Stimulated activated CD8-positive, alpha-beta memory T cell treated with anti-CD3 and anti-CD28 coated beads, Interleukin-4, amount 100 ng/mL, for 4 hours (primary cell): ENCODE measurements at places on chromosomes 2 and 18.

- DNase-seq = no peak
Observed at GRCh38 chr18:46660957-46661749, 4.1 kb upstream of the LOXHD1 start.

DNA sequence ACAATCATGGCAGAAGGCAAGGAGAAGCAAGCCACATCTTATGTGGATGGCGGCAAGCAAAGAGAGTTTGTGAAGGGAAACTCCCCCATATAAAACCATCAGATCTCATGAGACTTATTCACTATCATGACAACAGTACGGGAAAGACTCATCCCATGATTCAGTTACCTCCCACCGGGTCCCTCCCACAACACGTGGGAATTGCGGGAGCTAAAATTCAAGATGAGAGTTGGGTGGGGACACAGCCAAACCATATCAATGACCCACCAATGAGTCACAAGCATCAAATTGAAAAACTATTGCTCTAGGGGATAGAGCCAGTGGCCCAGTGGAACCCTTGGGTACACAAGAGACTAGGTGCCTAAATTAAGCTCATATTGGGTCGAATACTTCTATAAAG is 157.4 kb downstream of the FBXO15 start:
- no peak for DNase-seq

GRCh38 chr2:85873679-85874078 is 15.1 kb downstream of the ST3GAL5 start:
- DNase-seq = no peak

DNA sequence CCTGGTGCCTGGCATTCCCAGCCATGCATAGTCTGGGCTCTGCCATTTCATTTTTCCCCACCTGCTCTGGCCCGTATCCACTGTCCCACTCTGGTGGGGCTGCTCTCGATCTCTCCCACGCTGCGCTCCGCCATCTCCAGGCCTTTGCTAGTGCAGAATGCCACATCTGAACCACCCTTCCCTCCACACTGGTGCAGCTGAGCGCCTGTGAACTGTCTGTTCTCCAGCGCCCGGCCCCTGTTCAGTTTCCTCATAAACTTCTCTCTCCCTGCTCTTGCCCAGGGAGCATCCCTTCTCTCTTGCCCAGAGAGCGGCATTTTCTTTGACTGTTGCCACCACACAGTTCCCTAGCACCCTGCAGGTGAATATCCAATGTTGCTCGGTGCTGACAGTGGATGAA is 21.5 kb downstream of the POMC start:
- DNase-seq = no peak

DNA sequence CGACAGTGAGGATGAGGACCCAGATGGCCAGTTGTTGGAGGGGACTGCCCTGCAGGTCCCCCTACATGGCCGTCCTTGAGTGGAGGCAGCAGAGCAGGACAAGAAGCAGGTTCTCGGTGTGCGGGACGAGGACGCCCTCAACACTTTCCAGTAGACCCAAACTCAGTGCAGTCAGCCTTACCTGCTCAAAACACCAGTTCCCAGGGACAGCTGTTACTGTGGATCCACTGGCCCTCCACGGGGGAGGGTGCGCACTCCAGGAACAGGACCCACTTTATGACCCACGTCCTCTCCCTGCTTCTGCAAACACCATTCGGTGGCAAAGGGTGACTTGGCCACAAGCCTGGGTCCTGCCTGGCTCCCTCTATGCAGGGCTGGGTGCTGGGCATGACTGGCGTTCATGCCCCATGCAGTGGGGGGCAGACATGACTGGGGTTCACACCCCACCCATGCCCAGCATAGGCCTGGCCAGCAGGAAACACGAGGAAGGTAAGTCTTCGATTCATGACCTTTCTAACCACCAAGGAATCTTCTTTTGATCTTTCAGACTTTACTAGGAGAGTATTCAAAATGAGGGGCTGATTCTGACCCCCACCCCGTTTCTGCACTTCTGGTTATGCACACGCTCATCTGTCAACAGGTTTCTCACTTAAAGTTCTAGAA is 233.7 kb downstream of the HDAC4 start:
- no peak for DNase-seq

DNA sequence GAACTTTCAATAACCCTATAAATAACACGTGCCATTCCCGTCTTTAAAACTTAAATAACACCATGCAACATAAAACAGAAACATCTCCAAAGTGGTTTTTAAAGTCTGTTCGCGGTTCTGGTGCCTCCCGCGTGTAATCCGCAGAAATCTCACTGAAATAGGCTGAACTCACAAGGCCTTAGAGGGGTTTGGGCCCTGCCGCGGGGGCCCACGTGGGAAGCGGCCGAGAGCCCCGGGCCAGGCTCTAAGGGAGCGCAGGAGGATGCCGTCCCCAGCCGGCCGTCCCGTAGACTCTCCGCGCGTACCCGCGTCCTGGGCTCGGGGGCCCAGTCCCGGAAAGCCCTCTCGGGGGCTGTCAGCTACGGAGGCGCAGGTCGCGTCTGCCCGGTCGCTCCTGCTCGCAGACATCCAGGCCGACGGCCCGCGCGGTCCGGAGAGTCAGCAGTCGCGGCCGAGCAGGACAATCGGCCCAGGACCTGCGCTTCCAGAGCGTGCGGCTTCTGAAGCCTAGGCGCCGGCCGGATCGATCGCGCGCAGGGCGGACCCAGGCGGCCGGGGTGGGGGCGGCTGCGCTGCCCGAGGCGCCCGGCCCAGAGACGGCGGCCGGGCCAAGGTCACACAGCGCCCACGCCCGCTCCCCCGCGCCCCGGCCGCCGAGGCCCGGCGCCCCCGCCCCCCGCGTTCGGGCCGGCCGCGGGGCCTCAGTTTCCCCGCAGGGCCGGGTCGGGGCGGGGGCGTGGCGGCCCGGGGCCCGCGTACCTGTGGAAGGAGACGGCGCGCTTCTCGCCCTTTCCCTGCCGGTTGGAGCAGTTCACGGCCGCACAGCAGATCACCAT is 558 bp downstream of the THAP4 start:
- no peak for DNase-seq

GRCh38 chr2:38960609-38961320 is 71.1 kb downstream of the ARHGEF33 start:
- DNase-seq = no peak

DNA sequence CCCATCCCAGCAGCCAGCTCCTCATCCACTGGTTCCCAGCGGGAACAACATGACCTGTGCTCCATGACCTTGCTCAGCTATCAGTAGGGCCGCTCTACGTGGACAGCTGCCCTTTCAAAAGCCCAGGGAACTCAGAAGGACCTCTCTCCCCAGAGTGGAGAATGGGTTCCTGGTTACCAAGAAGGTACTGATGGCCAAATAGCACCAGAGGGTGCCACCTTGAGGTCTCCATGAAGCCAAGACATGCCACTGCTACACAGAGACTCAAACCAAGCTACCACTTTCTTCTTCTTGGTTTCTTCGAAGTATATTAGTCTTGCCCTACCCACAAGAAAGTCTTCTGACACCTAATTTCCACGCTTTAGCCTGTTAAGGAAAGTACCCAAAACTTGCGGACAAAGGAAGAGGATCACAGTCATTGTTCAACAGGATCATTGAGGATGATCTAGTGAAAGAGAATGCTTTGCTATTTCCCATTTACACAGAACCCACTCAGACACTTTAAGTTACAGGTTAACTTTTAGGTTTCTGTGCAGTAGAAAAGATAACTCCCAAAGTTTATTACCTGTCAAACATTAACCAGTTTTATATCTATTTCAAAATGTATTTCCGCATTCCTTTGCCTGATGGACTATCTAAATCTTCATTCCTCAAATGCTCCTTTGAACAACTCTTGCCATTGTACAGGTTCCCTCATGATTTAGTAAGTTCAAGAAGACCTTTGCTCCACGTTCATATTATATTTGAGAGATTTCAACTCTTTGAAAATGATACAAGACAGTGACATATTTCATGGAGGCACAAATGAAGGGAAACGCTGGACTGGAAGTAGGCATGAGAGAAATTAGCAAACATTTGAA is 102.2 kb downstream of the ALPK2 start:
- DNase-seq = no peak

DNA sequence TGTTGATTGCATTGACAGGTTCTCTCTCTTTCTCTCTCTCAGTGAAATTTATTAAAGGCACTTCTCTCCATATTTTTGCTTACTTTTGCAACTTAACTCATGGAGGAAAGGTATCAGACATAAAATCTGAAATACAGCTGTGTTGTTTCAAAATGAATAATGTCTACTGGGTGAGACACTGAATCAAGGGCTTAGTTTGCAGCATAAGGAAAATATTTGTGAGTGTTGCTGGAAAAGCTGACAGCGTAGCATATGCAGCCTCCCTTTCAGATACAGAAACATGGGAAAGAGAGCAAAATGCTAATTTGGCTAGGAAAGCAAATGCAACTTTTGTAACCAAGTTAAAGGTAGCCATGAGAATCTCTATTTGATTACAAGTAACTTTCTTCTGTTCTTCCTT is 81.5 kb upstream of the COL3A1 start:
- no peak for DNase-seq
